ENCODE measurements at places on chromosomes 4 and X.

GRCh38 chr4:55546506-55546755 lies 278 bp downstream of the CLOCK start:
- no peak for DNase-seq

GRCh38 chr4:109683621-109684253 lies 19.5 kb downstream of the CASP6 start:
- no peak for DNase-seq

DNA sequence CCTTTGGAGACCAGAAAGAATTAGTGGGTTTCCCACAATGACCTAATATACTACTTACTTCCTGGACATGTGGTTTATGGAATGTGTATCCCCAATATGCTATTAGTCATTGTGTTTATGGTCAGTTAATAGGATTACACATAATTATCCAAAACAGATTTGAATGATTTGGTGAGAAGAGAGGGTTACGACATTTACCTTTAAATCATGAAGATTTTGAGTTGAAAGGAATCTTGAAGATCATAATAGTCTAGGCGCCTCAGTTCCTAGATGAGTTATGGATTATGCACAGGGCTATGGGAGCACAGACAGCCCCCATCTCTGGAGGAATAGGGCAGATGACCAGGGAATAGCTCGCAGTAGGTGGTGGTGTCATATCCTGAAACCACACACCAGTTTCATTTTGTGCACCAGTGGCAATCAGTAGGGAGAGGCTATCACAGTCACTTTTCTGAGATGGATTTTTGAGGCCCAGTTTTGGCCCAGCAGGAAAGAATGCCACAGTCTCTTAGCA lies 61.3 kb downstream of the SEPTIN11 start:
- no peak for DNase-seq

DNA sequence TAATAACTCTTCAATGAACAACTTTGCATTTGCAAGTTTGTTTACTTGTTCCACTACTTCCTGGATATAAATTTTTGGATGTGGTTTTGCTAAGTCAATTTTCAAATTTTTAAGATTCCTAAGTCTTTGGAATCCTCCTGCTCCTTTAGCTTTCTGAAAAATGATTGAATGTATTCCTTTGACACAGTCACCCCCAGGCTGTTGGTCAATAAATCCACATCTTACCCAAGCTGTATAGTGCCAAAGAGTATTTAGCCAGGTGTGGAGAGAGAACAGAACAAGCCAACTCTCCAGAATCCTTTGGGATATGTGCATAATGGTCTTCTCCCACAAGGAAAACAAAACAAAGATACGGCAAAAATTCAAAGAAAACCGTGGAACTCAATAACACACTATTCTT lies 56.9 kb upstream of the INTU start:
- DNase-seq: no peak

- DNase-seq: no peak
Observed at GRCh38 chrX:130340271-130340670, 552 bp downstream of the SLC25A14 start.

- DNase-seq: no peak
Observed at GRCh38 chr4:6343939-6344408, 74.3 kb downstream of the WFS1 start.

- DNase-seq: no peak
Observed at GRCh38 chr4:39808231-39808749, 110.4 kb downstream of the UBE2K start.

GRCh38 chrX:153782313-153782712 lies 1.5 kb downstream of the SRPK3 start:
- DNase-seq: no peak

GRCh38 chr4:153259661-153260060 lies 55.4 kb downstream of the TRIM2 start:
- no peak for DNase-seq

- DNase-seq: no peak
Observed at GRCh38 chr4:104490096-104490769, 4.5 kb downstream of the CXXC4 start.

- no peak for DNase-seq
Observed at GRCh38 chr4:24056289-24056688, 166.4 kb upstream of the PPARGC1A start.

DNA sequence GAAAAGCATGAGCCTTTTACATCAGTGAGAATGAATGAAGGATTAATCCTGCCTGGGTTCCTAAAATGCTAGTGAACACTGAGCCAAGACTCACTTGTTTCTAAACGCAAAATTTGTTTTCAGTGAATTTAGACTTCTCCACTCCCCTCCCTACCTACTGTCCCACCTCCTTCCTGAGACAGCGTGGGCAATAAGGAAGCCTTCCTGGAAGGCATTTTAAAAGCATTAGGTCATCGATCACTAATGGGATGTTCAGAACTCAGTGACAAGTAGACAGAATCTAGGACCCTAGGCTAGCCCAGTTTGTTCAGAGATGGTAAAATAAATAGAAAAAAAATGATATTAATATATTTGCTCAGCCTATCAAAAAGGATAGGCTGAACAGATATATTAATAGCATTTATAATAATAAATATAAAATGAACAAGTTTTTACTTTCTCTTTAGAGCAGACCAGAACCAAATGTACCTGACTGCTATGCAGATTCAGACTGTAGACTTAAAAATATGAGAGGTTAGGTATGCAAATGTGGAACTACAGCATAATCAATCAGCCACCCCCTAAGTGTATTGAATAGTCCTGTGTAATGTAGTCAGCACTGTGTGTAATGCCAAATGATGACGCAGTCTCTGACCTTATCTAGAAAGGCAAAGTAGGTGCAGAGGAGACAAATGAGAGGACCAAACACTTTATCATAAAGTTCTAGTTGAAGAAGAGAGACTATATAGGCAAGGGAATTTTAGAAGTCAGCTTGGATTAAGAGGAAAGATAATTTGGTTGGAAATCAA lies 331.1 kb downstream of the GPAT3 start:
- DNase-seq: no peak

GRCh38 chr4:2932321-2932950 lies 30.8 kb downstream of the NOP14 start:
- no peak for DNase-seq

DNA sequence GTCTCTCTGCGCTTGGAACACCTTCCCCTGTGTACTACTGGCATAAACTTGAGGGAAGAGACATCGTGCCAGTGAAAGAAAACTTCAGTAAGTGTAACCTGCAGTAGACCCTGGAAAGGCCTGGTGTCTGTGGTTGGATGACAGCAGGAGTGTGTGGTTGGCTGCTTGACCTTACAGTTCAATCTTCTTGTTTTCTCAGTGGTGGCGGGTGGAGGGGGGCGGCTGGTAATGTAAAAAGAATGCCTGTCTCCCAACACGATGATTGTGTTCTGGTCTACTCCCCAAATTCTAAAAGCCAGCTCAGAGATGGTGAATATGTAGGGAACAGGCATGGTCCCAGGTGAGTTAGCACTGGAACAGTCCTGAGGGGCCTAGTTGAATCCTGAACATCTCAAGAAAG lies 18.6 kb downstream of the PSMD10 start:
- DNase-seq: no peak

- DNase-seq: no peak
Observed at GRCh38 chr4:99893839-99894160, 427 bp downstream of the LAMTOR3 start.

DNA sequence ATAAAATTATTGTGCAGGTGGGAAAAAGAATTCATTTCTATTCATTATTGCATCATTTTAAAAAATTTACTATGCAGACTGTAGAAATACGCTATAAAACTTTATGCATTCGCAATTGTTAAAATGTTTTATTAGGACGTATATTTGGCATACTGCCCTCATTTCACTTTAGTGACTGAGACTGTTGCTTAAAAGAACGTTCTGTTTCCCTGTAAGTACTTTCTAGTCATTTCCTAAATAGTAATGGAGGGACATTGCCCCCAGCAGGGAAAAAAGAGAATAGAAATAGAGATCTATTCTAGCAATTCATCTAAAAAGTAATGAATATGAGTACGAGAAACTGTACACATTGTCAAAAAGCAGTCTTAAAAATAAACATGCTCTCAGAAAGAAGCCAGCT lies 1295.8 kb upstream of the TENM3 start:
- DNase-seq: no peak

DNA sequence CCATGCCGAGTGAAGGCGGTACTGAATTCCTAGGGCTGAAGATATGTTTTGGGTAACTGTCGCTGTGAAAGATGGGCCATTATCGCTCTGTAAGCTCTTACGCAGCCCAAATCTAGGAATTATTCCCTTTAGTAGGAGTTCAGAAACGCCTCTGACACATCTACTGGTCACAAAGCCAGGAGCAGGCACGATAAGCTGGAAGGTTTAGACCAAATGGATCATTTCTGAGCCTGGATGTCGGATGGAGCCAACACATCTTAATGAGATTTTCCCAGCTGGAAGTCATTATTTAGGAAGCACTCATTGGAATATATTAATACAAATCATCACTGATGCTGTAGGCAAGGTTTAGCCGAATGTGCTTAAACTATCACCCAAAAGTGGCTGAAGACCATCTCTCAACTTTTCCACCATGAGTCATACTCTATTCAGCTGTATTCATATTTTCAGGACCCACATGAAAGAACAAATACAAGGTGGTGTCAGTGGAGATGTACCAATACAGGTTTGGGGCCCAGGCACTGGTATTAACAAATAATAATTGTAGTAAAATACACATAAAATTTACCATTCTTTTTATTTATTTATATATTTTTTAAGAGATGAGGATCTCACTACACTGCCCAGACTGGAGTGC lies 34.2 kb upstream of the ATRX start:
- DNase-seq: no peak

GRCh38 chr4:140140566-140140965 lies 13.4 kb downstream of the MAML3 start:
- DNase-seq: no peak

- no peak for DNase-seq
Observed at GRCh38 chrX:76253432-76253831, 80.6 kb downstream of the PBDC1 start.

DNA sequence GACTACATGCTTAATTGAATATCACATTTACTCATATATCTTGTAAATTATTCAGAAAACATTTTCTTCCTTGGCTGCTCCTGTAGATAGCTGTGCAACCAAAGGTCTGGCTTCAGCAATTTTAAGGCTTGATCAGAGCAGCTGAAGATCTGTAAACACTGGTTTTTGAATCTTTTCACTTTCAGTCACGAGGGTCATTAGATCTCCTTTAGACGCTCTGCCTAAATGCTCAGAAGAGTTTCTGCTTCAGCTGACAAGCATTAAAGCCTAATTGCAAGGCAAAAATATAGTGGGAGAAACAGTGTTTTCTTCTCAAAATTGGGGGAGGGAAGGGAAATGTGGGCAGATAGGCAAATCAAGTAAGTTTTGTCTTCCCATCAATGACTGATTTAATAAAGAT lies 25.7 kb downstream of the TRPC5 start:
- DNase-seq: no peak

GRCh38 chr4:15164571-15164970 lies 162.3 kb downstream of the CPEB2 start:
- DNase-seq: no peak

GRCh38 chr4:188975271-188975670 lies 836.0 kb downstream of the TRIML1 start:
- no peak for DNase-seq

- DNase-seq: no peak
Observed at GRCh38 chr4:6491235-6491634, 18.8 kb upstream of the PPP2R2C start.

DNA sequence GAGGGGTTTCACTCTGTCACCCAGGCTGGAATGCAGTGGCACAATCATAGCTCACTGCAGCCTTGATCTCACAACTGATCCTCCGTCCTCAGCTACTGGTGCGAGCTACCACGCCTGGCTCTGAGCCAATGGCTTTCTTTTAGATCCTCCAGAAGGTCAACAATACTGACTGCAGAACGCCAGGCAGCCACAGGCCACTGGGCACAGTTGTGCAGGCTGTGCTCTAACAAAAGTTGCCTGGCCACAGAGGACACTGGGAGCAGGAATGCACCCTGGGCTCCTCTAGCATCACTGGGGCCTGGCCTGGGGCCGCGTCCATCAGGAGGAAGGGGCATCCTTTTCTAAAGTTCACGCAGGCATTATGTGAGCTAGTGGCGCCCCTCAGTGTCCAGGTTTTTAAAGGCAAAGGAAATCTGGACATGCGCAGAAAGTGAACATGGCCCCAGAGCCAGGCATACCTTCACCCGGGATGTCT lies 14.9 kb upstream of the PORCN start:
- no peak for DNase-seq

- no peak for DNase-seq
Observed at GRCh38 chr4:122865425-122865824, 38.8 kb downstream of the FGF2 start.

- no peak for DNase-seq
Observed at GRCh38 chr4:80608281-80608980, 272.9 kb downstream of the CFAP299 start.

- no peak for DNase-seq
Observed at GRCh38 chrX:53190363-53190960, 34.5 kb downstream of the KDM5C start.

DNA sequence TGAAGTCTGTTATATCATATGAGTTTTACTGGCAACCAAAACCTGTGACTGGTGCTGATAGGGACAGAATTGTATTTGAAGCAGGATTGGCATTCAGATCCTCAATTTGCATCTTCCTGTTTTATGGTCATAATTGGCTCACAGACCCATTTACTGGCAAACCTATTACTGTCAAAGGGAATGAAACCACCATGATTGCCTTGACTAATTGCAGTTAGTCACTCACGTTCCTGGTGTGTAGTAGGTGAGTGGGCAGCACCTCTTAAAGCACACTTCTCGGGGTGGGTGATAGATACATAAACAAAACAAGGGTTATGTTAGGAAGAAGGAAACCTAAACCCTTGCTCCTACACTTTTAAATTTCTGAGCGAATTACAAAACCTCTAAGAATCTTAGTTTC lies 81.0 kb downstream of the PPEF2 start:
- DNase-seq: no peak

DNA sequence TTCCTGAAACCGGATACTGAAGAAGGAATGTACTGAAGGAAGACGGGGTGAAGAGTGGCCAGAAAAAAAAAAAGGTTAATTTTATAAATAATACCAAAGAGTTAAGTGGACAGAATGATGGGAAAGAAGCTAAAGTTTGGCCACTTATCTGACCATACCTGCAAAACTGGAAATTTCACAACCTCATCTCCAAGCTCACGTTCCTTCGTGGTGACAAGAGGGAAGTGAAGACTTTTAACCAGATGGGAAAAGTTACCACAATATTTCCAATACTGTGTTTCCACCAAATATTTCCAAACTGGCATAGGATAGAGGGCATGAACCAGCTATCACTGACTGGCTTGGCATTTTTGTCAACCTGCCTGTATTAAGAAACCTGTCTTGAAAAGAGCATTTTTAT lies 56.4 kb downstream of the MAML3 start:
- DNase-seq: no peak

- DNase-seq: no peak
Observed at GRCh38 chr4:105652286-105652888, 56.1 kb downstream of the INTS12 start.

- no peak for DNase-seq
Observed at GRCh38 chrX:135213200-135213844, 38.5 kb upstream of the ETDA start.

DNA sequence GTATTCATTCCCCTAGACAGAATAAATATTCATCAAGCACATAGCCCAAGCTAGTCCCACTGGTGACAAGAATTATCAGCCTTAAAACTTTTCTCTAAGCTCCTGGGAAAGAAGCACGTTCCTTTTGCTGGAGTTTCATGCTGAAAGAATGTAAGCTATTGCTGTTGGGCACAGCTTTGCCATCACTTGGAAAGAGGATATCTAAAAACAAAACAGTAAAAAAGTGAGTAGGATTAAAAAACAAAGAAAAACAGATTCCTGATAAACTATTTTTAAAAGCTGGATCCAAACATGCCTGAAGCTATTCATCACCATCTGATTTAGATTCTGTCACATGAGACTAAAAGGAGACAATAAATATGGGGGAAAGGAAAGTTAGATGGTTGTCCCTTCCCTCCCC lies 176.8 kb downstream of the SCFD2 start:
- no peak for DNase-seq

Data from occipital lobe (tissue), 3 donors.